ENCODE measurements at places on chromosomes 1 and 21.
A peak's percentile ranks its signal among the peaks of the same experiment; 100 is the strongest.

DNA sequence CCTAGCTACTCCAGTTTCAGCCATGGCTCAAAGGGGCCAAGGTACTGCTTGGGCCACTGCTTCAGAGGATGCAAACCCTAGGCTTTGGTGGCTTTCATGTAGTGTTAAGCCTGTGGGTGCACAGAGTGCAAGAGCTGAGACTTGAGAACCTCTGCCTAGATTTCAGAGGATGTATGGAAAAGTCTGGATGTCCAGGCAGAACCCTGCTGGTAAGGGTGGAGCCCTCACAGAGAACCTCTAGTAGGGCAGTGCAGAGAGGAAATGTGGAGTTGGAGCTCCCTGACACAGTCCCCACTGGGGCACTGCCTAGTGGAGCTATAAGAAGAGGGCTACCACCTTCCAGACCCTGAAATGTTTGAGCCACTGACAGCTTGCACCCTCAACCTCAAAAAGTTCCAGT, 16.2 kb downstream of the RIIAD1 start:
- no peak for DNase-seq

GRCh38 chr1:204377800-204378668, 18.3 kb upstream of the PLEKHA6 start:
- peak; percentile 22 for DNase-seq

GRCh38 chr1:94002046-94002787, 93.0 kb upstream of the GCLM start:
- DNase-seq: no peak

DNA sequence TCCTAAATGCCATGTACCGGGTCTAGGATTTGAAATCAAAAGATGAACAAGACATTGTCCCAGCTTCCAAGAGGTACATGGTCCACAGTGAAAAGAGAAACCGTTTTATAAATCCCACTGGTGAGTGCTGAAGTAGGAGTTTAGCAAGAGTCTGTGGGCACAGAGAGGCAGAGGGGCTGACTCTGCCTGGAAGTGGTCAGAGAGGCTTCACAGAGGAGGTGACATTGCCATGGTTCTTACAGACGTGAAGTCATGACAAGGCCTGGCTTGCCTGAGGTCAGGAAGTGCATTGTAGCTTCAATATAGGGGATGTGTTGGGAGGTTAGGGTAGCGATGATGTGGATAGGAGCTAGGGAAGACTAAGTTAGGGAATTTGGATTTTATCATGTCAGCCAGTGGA, 28.4 kb downstream of the MAPKAPK2 start:
- no peak for DNase-seq

DNA sequence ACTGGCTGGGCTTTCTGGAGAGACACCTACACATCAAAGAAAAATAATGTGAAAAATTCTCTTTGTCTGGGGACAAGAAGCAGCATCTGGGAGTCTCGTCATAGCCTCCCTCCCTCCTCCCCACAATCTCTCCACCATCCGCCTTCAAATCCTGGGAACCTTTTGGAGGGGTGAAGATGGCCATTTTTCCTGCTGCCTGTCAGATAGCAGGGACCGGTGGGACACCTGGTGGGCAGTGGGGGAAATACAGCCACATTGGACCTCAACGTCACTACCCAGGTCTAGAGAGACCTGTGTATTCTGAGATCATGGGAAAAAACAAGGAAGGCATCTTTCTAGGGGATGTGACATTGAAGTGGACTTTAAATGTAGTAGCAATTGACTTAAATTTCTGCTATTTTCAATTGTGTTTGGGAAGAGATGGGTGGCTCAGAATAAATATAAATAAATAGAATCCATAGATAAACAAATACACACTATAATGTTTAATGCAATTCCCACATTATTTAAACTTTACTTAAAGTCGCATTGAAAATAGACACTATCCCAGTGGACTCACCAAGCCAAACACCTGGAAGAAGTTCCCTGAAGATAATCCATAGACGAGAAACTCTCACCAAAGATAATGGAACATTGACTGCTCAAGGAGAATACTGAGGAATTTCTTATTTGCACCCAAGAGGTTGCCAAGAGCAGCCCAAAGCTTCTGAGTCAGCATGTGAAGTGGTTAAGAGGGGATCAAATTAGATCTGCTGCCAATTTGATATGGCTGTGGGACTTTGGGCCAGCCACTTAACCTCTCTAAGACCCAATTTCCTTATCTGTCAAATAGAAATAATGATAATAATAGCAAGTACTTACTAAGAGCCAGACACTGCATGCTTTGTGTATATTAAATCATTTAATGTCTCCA, 147.6 kb upstream of the CAMK1G start:
- peak; percentile 64 for DNase-seq

DNA sequence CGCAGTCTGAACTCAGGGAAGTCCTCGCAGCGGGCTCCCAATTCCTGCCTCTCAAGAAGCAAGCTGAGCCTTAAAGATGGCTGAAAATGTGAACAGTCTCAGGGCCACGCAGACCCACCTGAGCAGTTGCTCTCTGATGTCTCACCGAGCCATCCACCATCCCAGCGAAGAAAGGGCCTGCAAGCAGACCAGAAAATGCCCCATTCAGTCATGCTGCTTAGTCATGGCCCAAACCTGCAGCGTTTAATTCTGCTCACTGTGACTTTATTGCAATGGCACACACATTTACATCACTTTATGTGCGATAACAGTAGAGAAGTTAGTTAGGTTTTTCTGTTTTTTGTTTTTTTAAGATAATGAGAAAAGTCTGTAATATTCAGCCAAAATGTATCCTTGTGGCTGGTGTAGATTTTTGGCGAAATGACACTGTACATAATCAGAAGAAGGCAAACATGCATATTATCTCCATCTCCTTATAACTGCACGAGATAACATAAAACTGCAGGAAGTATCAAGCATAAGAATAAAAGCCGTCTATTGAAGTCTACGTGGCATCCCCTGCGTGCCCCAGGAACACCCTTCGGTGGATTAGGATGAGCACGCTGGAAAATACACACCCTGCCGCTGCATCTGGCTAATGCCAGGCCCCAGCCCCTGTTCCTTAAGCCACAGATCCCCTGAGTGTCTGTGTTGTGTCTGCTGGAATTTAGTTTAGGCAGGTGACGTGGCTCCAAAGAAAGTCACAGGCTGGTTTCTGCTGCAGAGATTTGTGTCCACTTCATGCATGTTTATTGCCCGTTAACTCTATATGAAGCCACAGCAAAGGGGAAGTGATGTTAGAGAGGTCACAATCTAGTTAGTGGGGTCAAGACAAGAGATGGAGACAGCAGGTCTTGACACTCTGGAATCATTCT, 119.8 kb upstream of the IRF2BP2 start:
- no peak for DNase-seq

- DNase-seq: peak; percentile 13
Observed at GRCh38 chr1:21175670-21176581, 771 bp downstream of the EIF4G3 start.

DNA sequence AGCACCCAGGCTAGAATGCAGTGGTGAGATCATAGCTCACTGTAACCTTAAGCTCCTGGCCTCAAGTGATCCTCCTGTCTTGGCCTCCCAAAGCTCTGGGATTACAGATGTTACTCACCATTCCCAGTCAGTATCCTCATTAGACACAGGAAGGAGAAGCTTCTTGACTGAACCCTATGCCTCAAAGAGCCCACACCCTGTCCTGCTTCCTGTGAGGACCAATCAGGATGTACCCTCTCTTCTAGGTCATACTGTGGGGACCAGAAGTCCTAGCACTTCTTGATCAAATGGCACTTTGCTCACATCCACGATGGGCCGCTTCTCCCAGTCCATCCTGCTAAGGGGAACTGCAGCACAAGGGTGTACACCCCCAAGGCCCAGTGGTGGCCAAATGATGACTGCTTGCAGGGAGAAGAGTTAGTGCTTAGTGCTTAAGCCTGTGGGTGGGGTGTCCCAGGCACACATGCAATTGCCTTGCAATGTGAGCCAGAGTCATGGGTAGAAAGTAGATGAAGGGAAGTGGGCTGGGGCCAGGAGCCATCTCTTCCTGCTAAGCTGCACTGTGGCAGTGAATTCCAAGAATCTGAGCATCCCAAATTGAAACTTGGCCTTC, 9.8 kb downstream of the CD34 start:
- no peak for DNase-seq

DNA sequence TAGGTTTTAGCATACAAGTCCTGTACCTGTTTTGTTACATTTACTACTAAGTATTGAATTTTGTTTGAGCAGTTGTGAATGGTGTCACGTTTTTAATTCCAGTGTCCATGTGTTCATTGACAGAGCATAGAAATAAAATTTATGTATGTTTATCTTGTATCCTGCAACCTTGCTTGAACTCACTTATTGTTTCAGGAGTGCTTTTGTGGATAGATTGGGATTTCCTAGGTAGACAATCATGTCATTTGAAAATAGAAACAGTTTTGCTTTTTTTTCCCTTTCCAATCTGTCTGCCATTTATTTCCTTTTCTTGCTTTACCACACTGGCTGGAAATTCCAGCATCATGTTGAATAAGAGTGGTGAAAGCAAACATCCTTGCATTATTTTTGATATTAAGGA, 15.0 kb upstream of the ABCG1 start:
- no peak for DNase-seq

- DNase-seq: no peak
Observed at GRCh38 chr1:34847094-34847493, 12.5 kb downstream of the SMIM12 start.

- no peak for DNase-seq
Observed at GRCh38 chr1:246081138-246081702, 425.9 kb downstream of the SMYD3 start.

DNA sequence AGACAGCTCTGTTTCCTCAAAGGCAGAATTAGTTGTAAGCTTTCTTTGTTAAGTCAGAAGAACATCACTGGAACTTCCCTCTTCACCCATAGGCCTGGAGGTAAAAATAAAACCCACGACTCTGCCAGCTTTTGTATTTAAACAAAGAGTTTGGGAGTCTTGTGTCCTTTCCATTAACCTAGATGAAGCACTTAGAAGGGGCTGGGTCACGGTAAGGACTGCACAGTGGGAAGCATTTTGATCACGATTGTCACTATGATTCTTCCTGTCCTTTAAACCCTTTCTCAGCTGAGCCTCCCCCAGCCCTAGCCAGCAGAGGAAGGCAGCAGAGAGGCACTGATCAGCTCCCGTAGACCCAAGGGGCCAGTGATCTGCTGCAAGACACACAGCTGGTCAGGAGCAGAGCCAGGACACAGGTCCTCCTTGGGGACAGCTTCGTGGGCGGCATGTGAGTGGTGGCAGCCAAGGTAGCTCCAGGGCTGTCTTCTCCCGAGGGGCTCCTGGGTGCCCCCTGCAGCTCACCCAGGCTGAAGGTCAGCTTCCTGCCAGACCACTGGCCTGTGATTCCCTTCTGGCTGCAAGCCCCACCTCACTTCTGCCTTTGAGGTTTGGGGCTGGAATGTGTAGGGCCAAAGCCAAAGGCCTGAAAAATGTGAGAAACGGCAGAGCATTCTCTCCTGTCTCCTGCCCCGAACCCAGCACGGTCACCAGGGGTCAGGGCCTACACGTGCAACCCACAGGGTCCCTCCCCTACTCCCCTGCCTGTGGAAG, 4.0 kb upstream of the LAPTM5 start:
- DNase-seq: no peak

GRCh38 chr1:200527670-200528069, 92.9 kb downstream of the KIF14 start:
- no peak for DNase-seq

DNA sequence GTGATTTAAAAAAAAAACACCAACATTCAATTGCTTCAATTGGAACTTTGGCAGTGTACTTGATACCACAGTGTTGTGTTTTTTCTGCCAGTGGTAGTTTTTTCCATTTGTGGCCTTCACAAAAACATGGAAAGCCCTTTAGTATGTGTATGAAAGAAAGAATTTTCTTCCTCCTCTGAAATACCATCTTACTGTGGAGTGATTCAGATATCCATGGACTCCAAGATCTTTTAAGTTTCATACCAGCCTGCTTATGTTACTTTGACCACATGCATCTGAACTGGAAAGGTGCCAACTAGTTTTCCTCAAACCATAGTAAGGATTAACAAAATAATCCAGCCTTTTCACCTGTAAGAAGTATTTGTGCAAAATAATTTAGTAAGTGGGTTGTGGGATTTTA, 3.4 kb downstream of the PPP2R5A start:
- no peak for DNase-seq

DNA sequence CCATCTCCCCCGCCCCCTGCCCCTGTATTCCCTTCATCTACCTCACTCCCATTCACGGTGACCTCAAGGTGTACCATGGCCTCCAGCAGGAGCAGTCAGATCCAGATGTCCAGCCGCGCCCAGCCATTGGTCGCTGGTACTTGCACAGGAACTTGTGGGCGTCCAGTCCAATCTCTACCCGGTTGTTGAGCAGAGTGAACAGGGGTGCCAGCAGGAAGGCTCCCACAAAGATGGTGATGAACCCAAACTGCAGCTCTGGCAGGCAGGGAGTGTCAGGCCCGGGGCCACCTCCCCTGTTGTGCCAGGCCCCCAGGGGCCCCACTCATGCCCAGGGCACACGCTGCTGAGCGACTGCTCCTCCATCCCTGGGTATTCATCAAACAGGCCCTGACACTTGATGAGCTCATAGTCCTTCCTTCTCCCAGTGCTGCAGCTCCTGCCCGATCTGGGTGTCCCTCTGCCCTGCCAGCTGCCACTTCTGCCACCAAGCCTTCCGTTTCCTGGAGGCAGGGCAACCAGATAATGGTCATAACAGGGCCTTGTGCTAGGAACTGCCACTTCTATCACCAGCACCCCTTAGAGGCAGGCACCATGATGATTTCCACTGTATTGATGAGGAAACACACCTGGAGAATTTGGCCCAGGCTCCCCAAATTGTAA, 5.7 kb upstream of the ARHGEF19 start:
- DNase-seq: no peak

GRCh38 chr1:231374394-231374793, 36.3 kb downstream of the SPRTN start:
- no peak for DNase-seq

DNA sequence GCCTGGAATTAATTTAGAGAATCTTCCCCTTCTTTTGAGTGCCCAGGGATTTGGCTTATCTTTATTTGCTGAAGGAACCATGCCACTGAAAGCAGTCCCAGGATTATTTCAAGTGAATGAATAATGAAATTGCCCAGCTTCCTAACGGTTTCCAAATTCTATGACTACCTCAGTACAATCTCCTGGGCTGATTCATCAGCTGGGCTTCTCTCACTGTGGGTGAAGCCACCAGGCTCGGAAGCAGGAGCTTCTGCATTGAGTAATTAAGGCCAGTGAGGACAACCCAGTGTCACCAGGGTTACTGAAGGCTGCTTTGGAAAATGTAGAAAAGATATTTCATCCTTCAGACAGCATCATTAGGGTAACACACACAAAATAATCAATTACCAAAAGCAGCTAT, 169.8 kb downstream of the DAB1 start:
- DNase-seq: no peak

DNA sequence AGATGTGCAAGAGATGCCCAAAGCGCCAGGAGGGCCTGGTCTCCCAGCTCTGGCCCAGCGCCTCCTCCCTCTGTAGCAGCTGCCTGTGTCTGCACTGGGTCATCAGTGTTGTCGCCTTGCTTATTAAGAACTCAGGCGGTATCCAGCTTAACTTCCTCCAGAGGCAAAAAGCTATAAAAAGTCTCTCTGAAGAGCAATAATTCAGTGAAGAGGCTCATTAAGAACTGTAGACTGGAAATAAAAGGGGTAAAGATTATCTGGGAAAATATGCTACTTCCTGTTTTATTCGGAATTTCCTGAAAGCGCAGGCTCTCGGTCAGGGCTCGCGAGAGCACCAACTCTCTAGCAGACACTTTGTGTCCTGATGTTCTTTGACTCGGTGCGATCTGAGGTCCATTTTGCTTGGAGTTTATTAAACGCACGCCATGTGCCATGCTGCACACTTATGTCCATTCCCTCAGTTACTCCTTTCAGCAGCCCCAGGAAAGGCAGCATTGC, 70.4 kb downstream of the MRPS6 start:
- DNase-seq: no peak

- peak; percentile 8 for DNase-seq
Observed at GRCh38 chr1:117821774-117822482, 107.5 kb downstream of the GDAP2 start.

- no peak for DNase-seq
Observed at GRCh38 chr1:44941424-44942324, 44.7 kb downstream of the EIF2B3 start.

Data from MM.1S (cell line).